NCI-H748 treated with DMSO at 0.1 percent for 48 hours (cell line): ENCODE measurements at places on chromosomes 11 and 22.

- no peak for DNase-seq
These were observed 154.7 kb downstream of the C11orf91 start for GRCh38 chr11:33545931-33546330.

DNA sequence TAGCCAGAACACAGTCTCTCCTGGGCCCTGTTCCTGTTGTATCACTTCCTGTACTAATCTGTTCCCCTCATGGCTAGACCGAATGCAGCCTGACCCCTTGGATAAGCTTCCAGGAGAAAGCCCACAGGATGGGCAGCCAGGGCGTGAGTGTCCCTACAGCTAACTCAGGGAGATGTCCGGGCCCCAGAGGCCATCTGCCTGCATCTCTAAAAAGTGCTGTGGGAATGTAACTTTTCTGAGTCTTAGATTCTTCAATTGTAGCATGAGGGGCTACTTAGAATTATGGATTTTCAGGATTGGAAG, 7.7 kb upstream of the MALAT1 start:
- DNase-seq = no peak

DNA sequence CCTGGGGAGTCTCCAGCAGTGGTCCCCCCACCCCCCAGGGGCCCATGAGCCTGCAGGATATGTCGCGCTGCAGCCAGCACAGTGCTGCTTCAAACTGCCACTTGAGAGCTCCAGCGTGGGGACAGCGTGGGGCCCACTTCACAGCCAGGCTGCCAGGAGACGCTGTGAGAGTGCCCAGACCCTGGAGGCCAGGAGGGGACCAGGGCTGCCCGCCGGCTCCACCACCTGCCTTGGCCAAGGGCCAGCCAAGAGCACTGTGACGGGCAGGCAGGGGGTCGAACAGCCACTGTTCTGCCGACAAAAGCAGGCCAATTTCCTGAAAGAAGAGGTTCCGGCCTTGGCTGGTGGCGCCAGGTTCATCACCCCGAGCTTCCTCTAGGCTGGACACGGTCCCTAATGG, 60.2 kb downstream of the FLRT1 start:
- DNase-seq = no peak

GRCh38 chr11:113567867-113568544, 92.8 kb upstream of the DRD2 start:
- no peak for DNase-seq

DNA sequence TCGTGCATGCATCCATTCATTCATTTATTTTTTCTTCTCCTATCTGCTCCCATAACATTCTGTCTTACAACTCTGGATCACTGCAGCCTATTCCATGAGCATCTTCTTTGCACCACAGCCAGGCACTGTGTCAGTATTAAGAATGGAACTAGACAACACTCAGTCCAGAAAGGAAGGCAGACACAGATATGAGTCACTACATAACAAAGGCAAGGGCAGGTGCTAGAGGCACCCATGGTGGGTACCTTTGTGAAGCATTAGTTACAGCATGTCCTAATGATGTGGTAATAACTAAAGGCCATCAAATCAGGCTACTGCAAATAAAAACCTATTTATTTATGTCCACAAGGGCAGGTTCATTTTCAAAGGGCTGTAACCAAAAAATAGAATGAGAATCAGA, 28.1 kb downstream of the TENM4 start:
- no peak for DNase-seq

- DNase-seq = no peak
These were observed 4.4 kb upstream of the MISFA start for GRCh38 chr11:18594999-18595749.

DNA sequence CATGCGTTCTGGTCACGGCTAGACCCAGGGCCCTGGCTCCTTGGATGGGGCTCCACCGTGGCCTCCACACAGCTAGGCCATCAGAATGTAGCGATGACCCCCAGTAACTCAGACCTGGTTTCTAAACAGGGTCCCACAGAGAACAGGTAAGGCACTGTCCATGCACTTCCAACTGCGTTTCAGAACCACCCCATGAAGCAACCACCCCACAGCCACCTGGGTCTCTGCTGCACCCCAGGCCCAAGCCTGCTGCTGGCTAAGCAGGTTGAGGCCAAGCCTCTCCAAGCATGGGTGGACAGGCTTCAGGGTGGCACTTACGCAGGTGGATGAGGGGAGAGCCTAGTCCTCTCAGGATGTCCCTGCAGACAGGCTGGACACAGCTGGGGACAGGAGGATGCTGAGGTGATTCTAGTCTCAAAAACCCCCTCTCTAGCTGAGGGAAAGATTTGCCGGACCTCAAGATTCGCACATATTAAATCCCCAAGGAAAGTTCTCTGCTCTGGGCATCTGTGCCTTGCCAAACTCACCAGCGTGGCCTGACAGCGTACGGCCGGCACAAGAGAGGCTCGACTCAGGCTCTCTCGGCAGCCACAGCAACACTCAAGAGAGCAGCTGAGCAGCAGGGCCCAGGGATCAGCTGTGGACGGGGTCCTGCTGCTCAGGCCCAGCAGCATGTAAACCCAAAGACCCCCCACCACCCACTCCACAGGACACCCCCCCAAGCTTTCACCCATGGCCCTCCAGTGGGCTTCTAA, 141.6 kb downstream of the CRYBB2 start:
- DNase-seq = no peak

DNA sequence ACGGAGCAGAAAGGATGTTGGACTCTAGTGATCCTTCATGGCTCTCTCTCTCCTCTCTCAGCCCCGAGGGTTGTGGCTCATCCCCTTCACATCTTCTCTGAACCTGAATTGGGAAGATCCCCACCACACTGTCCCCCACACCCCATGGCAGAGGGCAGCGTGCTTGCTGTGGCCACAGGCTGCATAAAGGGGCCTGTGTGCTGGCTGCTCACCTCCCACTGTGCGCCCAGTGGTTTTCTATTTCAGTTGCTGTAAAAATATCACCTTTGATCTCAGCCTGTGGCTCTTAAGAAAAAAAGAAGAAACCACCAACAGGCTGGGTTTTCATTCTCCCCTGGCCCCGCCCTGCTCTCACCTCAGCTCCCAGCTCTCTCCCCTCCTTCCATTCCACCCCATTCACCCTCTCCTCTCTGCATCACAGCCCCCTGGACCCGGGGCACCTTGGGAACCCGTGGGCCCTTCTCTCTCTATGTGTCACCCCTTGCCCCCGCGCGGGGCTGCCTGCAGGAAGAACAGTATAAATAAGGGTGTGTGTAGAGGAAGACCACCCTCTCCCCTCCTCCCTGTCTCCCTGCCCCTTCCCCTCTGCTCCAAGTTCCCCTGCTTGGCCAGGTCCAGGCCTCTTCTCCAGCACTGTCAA, 25.8 kb upstream of the WNT11 start:
- no peak for DNase-seq

GRCh38 chr11:95816037-95816436, 25.7 kb downstream of the CEP57 start:
- no peak for DNase-seq

- DNase-seq = no peak
These were observed 15.0 kb downstream of the USH1C start for GRCh38 chr11:17528906-17529843.

DNA sequence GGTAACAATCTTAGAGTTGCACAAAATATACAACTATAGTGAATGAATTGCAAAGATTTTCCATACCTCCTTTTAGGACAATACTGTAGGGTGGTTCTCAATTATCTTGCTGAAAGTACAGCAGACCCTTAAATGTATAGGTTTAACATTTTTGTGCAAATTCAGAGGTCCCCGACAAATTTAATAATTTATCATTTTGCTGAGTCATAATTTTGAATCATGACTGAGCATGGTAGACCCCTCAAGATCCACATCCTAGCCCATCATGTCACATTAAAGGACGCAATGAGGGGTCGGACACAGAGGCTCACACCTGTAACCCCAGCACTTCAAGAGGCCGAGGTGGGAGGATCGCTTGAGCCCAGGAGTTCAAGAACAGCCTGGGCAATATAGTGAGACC, 43.5 kb downstream of the OSBP start:
- DNase-seq = no peak

DNA sequence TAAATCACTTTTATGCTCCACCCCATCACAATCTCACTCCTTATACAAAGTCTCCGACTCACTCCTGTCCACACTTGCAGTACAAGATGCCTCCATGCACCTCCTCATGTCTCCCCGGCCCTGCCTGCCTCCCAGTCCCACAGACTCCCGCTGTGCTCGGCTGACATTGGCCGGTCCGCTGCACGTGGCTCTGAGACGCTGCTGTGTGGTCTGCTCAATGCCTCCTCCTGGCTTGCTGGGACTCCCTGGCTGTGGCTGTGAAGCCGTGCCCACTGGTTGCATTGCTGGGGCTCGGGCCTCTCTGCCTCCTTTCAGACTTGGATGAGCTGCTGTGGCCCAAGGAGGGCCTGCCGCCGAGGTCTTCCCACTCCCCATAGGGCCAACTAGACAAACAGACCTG, 224.0 kb upstream of the B3GAT1 start:
- DNase-seq = no peak

DNA sequence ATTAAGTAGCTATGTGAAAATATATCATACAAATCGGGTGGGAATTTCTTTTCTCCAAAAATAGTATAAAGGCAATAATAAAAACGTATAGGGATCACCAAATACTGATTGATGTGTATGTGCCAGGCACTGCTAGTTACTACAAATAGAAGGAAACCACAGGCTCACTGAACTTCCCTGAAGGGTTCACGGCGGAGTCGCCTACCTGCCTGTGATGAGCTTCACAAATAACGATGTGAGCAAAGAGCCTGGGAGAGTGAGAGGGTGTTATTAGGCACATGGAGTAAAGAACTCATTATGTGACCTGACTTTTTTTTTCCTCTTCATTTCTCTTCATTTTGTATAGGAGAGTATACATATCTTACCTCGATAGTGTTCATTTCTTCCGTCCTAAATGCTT, 36.0 kb upstream of the L3MBTL2 start:
- DNase-seq = no peak

- DNase-seq = no peak
These were observed 9.2 kb downstream of the FXYD2 start for GRCh38 chr11:117815262-117815803.

- DNase-seq = no peak
These were observed 28.9 kb downstream of the CREB3L1 start for GRCh38 chr11:46306296-46306853.

DNA sequence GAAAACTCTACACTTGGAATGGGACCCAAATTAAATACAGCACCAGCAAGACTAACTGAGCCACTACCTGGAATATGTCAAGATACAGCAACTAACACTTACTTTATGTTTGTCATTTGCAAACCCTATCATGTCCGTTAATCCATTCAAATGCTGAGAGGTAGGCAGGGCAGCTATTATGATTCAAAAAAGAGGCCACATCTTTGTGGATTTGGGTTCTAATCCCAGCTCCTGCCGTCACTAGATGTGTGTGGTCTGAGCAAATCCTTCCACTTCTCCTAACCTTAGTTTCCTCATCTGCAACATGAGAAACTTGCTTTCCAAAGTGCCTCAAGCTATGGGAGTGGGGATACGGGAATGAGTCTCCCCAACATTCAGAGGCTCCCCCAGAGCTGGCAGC, 24.2 kb downstream of the FLI1 start:
- DNase-seq = no peak

GRCh38 chr11:30729187-30729713, 143.1 kb upstream of the MPPED2 start:
- no peak for DNase-seq

DNA sequence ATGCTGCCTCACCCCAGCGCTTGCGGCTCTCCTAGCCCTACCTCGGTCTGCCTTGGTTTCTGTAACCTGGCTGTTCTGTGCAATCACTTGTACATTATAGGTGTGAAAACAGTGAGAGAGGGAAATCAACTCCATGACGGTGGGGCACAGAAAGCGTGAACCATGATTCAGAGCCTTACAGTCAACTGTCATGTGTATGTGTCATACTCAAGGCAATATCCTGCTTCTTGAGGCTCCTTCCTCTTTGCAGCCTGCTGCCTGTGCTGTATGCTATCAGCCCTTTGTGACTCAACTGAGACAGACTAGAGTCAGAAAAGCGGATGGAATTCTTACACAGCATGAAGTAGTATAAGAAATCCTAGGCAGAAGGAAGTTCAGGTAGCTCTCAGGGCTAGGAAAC, 2.1 kb downstream of the NRIP3 start:
- DNase-seq = no peak

DNA sequence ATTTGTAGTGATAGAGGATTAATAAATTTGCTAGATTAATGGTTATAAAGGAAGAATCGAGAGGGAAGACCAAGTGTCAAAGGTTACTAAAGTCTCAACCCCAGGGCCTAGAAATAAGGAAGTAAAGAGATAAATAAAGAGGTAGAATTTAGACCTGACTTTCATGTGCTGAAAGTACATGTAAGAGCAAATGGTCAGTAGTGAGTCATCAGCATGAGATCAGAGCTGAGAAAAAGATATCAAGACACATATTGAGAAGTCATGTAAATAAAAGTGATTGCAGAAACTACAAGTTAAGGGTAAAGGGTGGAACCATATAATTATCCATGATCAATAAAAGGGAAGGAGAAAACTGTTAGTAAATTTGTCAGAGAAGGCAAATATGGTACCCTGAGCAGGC, 1.4 kb upstream of the OR8B8 start:
- DNase-seq = no peak

DNA sequence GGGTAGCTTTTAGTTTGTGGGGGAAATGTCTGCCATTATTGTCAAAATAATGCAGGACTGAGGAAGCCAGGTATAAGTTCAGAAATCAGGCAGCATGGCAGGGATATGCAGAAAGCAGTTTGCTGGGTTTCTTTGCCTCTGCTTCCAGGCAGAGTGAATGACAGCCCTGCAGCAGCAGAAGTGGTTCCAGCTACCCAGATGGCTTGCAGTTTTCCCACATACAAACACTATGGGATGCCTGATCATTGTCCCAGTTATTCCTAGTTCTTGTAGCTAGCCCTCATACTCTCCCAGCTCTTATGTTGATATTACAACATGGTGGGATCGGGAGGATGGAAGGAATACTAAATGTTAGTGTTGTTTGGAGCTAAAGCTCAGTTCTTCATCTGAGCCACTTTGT, 2.8 kb upstream of the DIXDC1 start:
- DNase-seq = no peak

DNA sequence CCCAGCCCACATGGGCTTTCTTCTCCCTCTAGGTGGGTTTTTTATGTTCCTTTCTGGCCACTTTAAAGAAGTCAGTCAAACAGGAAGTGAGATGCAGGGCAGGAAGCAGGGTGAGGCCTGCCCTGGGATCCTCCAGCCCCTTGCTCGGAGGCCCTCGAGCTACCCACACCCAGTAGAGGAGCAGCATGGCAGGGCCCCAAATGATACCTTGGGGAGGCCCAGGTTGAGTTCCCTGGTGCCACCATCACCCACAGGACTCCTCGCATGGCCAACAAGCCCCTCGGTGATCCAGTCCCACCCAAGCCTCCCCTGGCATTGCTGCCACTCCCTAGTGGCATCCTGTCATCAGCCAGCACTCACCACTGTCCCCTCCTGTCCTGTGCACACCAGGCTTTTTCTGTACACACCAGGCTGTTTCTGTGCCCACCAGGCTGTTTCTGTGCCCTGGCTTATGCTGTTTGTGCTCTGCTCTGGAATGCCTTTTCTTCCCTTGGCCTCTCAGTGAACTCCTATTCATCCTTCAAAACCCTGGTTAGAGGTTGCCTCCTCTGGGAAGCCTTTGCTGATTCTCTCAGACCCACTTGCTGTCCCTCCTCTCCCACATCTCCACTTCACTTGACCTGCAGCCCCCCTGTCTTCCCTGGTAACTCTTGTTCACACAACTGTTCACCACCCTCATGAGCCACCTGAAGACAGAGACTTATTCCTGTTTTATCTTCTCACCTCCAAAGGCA, 3.1 kb upstream of the PTGDR2 start:
- DNase-seq = no peak
